Omental fat pad (tissue), 4 donors: ENCODE measurements at places on chromosomes 7 and 10.

DNA sequence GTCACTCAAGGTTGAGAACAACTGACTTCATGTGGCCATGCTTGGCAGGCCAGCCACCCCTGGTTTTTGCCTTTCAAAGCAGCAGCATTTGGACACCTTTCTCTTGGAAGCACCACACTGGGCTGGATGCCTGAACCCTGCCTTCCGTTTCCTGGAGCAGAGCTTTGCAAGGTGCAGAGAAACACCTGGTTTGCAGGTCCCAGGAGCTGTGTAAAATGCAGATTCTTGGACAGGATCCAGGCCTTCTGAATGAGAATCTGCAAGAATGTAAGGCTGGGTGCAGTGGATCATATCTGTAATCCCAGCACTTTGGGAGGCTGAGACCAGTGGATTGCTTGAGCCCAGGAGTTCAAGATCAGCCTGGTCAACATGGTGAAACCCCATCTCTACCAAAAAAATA, 18.0 kb upstream of the DUSP5 start:
- DNase-seq = no peak

GRCh38 chr7:80764132-80764531, 125.7 kb downstream of the CD36 start:
- DNase-seq = no peak

DNA sequence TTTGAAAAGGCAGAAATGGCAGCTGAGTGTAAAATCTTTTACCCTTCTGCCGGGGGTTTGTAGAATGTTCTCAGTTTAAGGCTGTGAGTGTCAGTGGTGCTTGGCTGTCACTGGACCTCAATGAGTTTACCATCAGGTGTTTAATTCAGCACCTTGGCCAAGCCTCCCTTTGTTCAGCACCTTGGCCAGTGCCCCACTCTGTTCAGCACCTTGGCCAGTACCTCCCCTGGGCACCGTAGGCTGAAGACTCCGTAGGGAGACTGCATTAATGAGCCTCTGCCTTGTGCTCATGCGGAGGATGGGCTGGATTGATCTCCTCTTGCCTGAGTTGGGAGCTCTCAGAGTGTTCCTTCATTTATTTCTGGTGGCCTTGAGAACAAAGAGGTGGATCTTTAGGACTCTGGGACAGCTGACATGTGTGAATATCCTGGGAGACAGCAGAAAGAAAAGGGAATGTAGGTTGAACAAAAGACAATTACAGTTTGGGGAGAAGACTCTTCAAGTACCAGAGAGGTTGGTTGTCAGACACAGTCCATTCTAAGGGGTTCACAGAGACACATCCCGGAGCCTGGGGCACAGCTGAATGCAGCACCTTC, 1.6 kb downstream of the FAM24A start:
- no peak for DNase-seq

- DNase-seq = no peak
Measured at GRCh38 chr10:130560116-130560515, 423.9 kb downstream of the GLRX3 start.

GRCh38 chr7:113891828-113892227, 27.0 kb downstream of the PPP1R3A start:
- no peak for DNase-seq

GRCh38 chr7:132029369-132030085, 473.1 kb upstream of the PODXL start:
- no peak for DNase-seq

DNA sequence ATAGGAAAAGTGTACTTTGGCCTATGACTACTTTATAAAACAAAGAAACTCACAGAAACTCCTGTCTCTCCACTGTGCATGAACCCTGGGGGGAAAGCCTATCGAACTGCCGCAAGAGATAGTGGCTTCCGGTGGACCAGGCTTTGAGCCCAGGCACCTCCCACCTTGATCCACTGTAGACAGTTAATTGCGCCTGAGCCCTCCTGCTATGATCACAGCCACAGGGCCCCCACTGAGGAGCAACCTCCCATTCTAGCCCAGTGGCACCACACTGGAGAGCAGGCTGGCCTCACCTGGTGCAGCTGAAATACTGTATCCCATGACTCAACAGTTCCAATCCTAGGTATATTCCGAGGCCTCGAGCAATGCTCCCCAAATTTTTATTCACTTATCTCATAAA, 98.8 kb downstream of the COBL start:
- DNase-seq = no peak

DNA sequence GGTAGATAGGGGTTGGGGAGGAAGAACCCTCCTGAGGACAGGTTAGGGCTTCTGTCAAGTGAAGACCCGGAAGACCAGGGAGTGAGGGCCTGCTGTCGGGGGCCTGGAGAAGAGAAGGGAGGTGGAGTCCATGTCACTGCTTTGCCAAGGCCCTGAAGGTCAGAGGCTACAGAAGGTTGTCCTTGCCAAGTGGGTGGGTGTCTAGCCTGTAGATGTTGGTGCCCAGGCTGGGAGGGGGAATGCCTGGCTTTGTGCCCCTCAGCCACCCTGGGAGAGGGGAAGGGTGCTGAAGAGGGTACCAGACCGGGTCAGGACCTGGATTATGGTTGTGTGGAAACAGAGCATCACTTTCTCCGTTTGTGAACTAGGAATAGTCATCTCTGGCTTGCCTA, 67.2 kb upstream of the AQP1 start:
- no peak for DNase-seq

DNA sequence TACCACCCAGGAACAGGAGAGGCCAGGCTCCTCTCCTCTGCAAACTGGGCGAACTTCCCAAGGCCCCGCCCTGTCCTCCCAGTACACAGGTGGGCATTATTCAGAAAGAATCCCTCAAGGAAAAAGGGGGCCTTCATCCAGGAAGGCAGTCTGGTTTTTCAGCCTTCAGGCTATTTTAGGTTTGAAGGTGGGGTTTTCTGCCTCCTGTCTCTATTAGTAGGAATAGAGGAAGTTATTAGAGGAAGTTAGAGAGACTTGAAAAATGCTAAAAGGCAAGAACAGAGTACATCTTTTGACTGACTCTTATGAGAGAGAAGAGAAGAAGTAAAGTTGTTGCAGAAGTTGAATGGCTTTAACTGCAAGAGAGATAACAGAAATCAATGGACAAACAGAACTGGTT, 250.9 kb upstream of the SORCS1 start:
- DNase-seq = no peak

DNA sequence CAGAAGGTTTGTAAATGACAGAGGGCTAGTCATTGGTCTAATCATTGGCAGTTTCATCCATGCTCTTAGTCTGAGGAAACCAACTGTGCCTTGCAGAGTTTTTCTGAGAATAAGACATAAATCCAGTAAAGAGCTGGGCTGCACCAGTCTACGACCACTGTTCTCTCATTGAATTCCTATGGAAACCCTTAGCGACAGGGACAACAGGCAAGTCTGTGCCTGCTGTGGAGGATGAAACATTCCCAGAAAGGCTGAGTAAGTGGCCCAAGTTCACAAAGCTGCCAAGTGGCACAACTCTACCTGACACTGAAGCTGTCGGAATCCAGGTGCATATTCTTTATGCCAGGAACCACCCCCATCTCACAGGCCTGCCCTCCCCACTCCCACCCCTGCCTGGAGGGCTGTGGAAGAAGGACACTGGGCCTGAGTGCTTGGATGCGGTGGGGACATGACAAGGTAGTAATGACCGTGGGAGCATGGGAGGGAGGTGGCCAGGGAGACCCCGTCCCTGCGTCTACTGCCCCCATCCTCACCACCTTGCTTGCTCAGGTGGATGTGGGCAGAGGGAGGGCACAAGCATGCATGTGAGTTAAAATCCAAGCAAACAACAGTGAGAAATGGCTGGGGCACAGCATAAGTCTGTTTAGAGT, 58.0 kb downstream of the VSTM4 start:
- DNase-seq = no peak

DNA sequence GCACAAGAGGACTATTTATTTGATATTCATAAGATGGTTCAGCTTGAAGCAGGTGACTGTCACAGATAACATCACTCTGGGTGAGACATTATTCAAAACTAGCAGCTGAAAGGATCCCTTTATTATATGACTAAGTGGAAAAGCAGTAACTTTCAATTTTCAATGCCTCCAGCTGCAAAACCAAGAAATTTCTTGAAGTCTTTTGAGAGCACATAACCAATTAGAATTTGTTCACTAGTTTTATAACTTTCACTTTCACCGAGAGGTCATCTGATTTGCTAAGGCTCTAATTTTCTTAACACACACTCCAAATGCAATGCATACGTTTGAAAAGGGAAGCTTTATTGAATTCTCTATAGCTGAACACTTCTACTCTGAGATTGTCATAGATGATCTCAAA, 88.6 kb upstream of the KLF14 start:
- DNase-seq = no peak

DNA sequence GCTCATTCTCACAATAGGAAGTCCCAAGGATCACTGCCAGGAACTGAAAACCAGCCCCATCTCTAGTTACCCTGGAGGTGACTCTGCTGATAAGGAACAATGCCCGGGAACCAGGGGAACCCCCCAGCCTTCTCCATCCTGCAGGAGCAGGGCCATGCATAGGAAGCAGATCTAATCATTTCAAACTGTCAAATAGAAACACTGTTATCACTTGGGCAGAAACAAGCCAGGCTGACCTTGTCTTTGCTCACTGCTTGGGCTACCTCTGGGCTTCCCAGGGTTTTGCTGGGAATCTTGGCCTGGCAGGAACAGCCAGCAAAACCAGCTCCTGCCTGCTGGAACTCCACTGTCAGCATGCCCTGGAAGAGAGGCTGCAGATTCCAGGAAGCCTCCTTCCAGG, 114.1 kb downstream of the RNF216 start:
- DNase-seq = no peak

GRCh38 chr7:15507708-15508107, 54.1 kb downstream of the AGMO start:
- DNase-seq = no peak

GRCh38 chr7:46468753-46469356, 547.8 kb upstream of the IGFBP3 start:
- DNase-seq = no peak

DNA sequence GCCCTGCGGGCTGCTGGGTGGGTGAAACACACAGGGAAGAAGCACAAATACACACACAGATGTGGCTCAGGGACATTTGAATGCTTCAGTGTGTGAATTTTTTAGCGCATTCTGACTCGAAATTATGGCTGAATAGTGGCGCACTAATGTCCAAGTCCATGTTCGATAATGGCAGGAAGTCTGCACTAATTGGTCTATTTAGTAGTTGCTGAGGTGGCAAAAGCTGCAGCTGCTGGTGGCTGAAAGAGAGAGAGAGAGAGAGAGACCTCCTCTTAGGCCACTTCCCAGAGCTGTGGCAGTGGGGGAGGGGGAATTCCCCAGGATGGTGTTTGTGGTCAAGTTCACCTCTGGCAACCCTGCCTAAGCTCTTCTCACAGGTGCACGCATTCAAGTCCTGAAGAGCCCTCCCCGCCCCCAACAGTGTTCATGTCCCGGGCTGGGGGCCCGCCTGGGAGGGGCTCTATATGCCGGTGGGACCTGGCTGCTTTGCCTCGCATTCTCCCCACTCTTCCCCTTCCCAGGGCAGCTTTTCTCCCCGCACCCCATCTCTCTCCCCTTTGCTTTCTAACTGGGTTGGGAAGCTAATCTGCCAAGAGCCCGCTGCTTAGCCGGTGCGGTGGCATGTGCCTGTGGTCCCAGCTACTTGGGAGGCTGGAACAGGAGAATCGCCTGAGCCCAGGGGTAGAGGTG, 6.0 kb upstream of the MNX1 start:
- DNase-seq = no peak

GRCh38 chr7:151140826-151141225, 26.7 kb downstream of the GBX1 start:
- DNase-seq = no peak

DNA sequence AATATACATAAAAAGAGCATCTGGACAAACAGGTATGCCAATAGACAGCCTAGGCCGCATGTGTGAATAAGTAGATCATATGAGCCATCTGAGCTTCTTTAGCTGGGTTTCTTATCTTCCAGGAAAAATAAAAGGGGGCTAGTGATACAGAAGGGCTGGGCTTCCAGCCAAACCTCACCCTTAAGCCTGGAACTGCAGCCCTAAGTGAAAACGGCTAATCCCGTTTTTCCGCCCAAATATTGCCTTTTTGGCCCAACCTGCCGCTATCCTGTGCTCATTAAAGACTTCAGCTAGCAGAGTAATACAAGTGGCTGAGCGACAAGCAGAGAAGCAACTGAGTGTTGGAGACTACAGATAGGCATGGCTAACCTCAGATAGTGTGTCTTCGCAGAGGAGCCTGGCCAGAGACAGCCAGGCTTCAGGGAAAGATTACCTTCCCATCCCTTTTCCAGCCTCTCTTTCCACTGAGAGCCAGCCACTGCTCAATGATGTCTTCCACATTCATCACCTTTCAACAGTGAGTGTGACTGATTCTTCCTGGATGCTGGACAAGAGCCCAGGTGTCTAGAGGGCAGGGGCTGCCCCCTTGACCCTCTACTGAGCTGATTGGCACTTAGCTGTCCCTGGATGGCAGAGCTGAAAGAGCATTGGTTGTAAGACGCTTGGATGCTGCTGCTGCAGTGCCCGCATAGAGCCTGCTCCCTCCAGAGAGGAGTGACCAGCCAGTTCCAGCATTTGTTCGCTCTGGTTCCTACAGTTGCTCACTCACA, 108.9 kb downstream of the ITGB8 start:
- no peak for DNase-seq
